Hematopoietic multipotent progenitor cell treated with erythropoietin and hydrocortisone succinate and interleukin-3 and kit ligand, for 8 days (in vitro differentiated cells): ENCODE measurements at places on chromosomes 4 and X.

- DNase-seq = peak; percentile 97
Observed at GRCh38 chr4:124275-125081, at the start of gene ZNF718. TSS of gene ZNF718 (plus strand) at chr4:124501. CDS start at chr4:124671, 170 bp downstream.

- DNase-seq = no peak
Observed at GRCh38 chrX:142299406-142299805, 94.3 kb upstream of the MAGEC2 start.

DNA sequence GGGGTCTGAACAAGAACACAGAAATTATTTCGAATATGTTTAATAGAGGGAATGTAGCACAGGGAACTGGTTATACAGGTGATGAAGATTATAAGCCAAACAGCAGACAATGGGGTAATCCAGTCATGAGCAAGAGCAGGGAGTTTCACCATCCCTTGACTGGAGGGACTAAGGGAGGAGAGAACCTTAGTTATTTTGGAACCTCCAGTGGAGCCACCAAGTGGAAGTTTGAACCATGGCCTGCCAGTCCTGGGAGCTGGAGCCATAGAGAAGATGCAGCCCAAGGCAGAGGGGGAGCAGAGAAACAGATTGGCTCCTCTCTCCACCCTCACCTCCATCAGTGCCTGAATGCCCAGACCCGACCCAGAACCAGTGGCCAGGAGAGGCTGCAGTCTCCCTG, 264.6 kb upstream of the RASGEF1B start:
- no peak for DNase-seq

DNA sequence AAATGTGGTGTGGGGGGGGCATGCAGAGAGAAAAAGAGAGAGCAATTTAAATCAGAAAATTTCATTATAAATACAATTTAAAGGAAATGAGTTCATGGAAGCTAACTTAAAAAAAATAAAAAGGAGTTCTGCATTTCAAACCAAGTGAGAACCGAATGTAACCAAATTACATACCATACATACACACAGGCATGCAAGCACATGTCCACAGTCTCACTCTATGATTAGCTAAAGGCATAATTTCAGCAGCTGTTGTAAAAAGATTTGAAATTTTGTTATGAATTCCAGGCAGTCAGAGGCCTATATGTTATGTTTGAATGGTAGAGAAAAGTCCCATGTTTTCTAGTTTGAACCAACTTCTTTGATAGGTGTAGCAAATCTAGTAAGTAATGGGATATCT, 611.6 kb upstream of the ADGRL3 start:
- no peak for DNase-seq

DNA sequence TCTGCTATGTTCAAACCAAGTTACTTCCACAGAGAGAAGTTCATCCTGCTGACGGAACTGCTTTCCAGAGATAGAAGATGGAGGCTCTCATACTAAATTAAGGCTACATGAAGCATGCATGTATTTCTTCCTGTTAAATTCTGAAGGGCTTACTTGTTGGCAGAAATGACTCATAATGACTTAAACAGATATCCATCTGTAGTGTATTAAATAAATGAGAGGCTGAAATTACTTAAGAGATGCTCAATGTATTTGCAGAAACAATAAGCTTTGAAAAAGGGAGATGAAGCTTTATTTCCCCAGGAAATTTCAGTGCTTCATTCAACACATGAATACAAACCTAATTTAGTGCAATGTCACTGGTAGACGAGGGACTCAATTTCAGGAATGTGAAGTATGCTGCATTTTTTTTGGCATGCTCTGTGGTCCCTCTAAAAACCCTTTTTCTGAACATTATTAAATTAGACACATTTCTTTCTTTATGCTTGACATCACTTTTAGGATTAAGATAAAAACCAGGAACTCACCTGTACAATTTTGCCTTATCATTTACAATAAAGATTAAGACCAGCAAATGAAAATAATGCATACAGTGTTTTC, 759.1 kb upstream of the POU3F4 start:
- no peak for DNase-seq

- no peak for DNase-seq
Observed at GRCh38 chrX:128807367-128807766, 715.9 kb downstream of the SMARCA1 start.

GRCh38 chr4:8409264-8410065, 31.1 kb downstream of the ACOX3 start:
- DNase-seq = peak; percentile 93

GRCh38 chrX:70494441-70494840, 49.8 kb downstream of the DLG3 start:
- no peak for DNase-seq

- DNase-seq = no peak
Observed at GRCh38 chr4:68948044-68948743, 3.4 kb downstream of the UGT2A3 start.

- peak; percentile 79 for DNase-seq
Observed at GRCh38 chrX:63250253-63250868, 100.8 kb downstream of the SPIN4 start.

- no peak for DNase-seq
Observed at GRCh38 chr4:184388106-184388505, 86.2 kb downstream of the IRF2 start.

DNA sequence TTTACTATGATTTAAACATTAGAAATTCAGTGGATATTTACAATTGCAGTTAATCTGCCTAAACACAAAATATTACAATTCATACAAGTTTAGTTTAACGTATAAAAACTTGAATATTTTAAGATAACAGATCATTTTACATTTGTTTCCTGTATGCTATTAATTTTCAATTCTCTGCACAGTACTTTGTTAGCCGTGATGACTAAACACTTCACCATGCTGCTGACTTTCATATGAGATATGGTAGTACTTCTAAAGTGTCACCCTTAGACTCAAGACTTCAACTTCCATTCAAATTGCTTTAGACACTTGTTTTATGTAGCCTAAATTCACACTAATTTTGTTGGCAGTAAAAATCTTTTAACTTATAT, 1646.4 kb upstream of the ADGRL3 start:
- peak; percentile 55 for DNase-seq

DNA sequence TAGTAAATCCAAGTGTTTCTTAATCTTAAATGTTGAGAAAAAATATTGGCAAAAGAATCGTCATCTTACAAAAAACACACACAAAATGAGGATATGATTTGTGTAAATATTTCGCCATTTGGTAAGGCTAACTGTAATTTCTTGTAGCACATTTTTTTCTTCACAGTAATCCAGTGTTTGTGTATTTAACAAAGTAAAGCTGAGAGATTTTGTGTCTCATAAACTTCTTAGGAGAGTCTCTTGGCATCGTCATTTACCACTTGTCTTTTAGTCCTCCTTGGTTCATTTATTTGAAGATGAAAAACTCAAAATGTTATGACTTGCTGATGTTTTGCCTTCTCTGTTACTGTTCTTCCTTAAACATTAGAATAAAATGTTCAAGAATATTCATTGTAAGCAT, 326.7 kb upstream of the PITX2 start:
- DNase-seq = no peak

- DNase-seq = no peak
Observed at GRCh38 chr4:33187035-33187434, 2466.9 kb downstream of the PCDH7 start.

DNA sequence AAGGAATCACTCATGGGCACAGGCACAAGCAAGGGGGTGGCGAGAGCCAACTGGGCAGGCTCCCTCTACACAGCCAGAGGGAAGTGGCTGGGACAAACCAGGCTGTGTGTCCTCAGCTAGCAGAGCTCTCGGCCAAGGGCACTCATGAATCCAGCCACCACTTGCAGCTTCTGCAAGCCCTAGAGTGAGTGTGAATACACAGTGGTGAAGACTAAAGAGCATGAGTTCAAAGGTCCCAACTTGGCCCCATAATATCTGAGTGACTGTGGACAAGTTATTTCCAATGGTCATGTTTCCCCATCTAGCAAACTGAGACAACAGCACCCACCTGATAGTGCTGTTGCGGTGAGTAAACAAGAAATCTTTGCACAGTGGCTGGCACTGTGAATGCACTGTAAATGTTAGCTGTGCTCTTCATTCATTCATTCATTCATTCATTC, 51.7 kb downstream of the ADGRG2 start:
- DNase-seq = no peak

GRCh38 chr4:164616961-164617360, 137.0 kb upstream of the SMIM31 start:
- no peak for DNase-seq

- DNase-seq = no peak
Observed at GRCh38 chr4:80008351-80008750, 64.7 kb downstream of the ANTXR2 start.

GRCh38 chrX:119758731-119759247, 401 bp downstream of the SOWAHD start:
- no peak for DNase-seq

- no peak for DNase-seq
Observed at GRCh38 chrX:32183066-32183465, 1028.3 kb downstream of the DMD start.

DNA sequence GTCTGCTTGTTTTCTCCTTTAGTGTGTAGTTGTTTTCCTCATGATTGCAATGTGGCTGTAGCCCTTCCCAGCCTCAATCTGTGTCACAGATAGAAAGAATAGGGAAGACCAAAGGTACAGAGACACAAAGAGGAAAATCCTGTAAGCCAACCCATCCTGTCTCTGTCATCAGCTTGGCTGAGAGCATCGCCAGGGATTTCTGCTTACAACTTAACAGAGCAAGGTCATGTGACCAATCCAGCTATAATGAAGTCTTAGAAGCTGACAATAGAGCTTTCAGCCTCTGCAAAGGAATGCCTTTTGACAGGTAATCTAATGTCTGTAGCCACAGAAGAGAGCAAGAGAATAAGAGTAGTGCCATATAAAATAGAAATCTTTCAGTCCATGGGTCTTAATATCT, 1598.0 kb upstream of the AGA start:
- DNase-seq = no peak

DNA sequence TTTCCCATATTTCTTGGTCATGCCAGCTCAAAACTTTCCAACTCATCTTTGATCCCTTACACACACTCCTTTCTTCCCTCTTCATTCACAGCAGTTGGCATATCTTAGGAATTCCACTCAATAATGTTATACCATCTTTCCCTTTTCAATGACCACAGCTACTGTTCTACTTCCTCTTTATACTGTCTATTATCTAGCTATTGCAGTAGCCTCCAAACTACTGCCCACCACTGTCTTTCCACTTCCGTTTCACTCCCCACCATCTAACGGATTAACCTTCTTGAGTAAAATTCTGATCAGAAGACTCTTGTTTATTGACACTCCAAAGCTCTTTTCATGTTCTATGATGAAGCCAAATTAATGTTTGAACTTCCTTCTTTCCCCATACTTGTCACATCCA, 55.8 kb downstream of the ADAMTS3 start:
- DNase-seq = peak; percentile 51

- DNase-seq = peak; percentile 29
Observed at GRCh38 chr4:55437356-55437796, 41.6 kb downstream of the TMEM165 start.

GRCh38 chrX:107747596-107748161, 27.9 kb downstream of the TSC22D3 start:
- DNase-seq = no peak

DNA sequence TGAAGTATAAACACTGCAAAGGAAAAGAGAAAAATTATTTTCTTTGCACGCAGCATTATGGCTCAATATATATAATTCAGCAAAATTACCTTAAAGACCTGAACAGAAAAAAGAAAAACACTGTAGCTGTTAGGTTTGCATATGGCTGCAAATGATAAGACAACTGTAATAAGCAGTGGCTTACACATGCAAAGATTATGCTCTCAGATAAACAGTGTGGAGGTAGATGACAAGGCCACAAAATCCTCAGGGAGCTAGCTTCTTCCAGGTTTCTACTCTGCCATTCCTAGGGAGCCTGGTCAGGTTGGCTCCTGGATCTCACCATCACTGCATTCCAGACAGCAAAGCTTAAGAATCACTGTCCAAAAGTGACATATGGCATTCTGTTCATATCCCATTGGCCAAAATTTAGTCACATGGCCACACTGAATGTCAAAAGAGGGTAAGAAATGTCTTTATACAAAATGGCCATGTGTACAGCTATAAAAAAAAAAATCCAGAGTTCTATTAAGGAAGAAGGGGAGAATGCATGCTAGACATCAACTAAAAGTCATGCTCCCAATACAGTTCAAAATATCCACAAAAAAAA, 195.2 kb upstream of the SLC7A11 start:
- DNase-seq = peak; percentile 4

DNA sequence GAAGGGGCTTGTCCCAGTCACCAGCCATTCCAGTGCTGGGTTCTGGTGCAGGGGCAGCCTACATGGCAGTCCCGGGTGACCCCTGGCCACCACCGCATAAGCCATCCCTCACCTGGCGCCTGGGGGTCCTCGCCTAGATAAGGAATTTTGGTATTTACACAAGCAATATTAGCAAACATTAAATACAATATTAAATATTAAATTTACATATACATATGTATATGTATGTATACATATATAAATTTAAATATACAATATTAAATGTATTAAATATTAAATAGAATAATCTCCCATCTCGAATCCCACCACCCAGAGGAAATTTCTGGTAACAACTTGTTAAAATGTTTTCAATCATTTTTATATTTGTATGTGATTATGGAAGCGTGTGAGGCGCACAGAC, 104.6 kb upstream of the AFAP1 start:
- DNase-seq = no peak

DNA sequence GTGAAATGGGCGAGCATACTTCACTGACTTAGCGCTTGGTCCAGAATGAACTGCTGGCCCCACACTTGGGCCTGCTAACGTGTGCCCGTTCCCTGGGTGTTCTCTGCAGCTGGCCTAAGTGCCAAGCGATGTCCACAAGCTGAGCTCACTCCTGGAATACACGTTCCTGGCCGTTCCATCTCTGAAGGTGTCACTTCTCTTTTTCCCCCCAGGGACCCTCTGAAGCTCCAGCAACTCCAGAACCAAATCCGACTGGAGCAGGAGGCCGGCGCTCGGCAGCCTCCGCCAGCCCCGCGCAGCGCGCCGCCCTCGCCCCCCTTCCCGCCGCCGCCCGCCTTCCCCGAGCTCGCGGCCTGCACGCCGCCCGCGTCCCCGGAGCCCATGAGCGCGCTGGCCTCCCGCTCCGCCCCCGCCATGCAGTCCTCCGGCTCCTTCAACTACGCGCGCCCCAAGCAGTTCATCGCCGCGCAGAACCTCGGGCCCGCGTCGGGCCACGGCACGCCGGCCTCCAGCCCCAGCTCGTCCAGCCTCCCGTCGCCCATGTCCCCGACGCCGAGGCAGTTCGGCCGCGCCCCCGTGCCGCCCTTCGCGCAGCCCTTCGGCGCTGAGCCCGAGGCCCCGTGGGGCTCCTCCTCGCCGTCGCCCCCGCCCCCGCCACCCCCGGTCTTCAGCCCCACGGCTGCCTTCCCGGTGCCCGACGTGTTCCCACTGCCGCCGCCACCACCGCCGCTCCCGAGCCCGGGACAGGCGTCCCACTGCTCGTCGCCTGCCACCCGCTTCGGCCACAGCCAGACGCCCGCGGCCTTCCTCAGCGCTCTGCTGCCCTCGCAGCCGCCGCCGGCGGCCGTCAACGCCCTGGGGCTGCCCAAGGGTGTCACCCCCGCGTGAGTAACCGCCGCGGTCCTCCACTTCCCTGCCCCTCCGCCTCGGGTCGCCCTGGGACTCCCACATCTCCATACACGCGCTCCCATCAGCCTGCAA, 132.3 kb downstream of the CBR4 start:
- peak; percentile 14 for DNase-seq

GRCh38 chrX:11103006-11103405, 8.1 kb upstream of the HCCS start:
- DNase-seq = no peak
